ENCODE measurements at places on chromosomes 16 and 17.

DNA sequence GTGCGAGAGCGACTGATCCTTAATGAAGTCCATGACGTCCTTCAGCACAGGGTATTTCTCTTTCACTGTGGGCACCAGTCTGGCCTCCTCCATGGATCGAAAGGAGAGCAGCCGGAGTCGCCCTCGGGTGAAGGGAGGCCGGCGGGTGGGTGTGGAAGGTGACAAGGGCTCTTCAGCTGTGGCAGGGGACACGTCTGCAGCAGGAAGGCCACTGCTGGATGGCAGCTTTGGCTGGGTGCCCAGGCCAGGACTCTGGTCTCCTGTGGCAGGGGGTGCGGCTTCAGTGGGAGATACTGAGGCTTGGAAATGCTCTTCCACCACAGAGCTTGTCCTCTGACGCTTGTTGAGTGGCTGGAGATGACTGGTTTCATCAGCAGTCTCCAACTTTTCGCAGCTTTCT, 78.5 kb downstream of the ZZEF1 start:
- DNase-seq = no peak

GRCh38 chr17:60436676-60437075, 14.4 kb downstream of the CHCT1 start:
- DNase-seq = no peak

DNA sequence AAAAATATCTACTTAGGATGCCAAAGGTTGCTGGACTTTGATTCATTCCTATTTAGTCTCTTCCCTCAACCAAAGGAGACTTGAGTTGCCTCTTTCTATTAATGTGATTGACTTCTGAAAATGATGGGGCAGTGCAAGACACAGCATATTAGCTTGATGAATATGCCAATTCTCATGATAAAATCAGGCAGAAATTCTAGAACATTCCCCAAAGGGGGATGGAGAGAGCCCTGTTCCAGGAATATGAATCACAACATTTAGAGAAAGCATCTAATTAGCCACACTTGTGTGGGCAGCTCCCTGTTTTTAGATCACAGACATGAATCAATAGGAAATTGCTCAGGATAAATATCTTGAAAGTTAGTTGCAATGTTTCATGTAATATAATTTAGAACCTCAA, 584.0 kb upstream of the CDH8 start:
- DNase-seq = no peak

- DNase-seq = peak; percentile 33
Observed at GRCh38 chr16:24731722-24732419, 2.4 kb downstream of the TNRC6A start.

All from femur (tissue), 1 donor.